ENCODE measurements at places on chromosomes 3 and 15.

GRCh38 chr3:51955893-51956770 lies 951 bp downstream of the GPR62 start:
- DNase-seq, result no peak

DNA sequence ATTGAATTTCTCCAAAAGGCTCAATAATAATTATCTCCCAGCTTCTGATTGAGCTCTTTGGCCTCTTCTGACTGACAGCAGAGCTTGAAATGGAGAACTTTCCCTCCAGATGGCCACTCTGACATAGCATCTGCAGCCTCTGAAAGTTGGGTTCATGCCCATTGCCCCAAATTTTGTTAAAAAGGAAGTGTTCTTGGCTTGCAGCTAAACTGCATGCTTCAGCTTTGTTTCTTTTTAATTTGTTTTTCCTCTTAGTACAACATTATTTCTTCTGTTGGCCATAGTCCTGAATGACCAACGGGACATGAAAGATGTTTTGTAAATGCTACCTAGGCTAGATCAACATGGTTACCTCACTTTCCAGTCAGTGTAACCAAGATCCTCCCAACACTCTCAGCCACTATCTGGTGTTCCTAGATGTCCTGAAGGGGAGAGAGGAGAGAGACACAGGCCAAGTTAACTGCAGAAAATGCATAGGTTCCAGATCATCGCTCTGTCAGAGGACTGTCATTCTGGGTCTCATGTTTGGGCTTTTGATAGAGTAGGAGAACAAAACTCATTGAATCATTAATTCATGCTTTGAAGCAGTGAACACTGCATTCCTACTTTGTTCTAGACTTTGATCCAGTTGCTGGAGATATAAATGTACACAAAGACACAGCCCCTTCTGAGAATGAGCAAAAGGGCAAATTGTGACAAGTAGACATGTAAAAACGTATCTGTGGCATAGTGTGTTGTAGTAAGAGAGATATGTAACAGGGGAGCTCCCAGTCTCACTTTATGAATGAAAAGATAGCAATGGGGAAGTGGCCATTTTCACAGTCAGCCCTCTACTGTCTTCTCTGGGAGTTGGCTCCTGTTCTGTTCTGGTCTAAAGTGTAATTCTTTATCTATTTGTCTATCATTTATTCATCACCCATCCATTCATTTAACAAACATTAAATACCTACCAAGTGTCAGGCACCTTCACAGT lies 156.2 kb downstream of the ZNF621 start:
- DNase-seq, result no peak

- no peak for DNase-seq
Measured at GRCh38 chr3:21357241-21357640, 393.8 kb downstream of the ZNF385D start.

GRCh38 chr15:39784125-39784524 lies 1.5 kb upstream of the FSIP1 start:
- DNase-seq, result no peak

- no peak for DNase-seq
Measured at GRCh38 chr15:52783929-52784798, 6.0 kb downstream of the ONECUT1 start.

DNA sequence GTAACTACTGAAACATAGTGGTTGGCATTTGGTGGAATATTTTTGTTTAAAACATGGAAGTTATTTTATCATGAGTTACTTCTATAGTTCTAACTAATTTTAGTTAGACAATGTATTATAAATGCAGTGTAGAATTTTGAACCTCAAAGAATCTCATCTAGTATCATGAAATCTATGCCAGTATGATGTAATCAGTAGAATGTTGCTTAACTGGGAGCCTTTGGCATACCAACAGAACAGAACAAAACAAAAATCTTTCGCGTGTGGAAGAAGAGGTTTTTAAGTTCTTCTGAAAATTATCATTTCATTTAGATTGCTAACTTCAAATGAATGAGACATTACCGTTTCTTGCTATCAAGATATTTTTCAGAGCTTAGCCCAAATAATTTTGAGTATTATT lies 98.4 kb upstream of the LRRFIP2 start:
- no peak for DNase-seq

GRCh38 chr3:153963012-153963411 lies 158.2 kb upstream of the ARHGEF26 start:
- no peak for DNase-seq

DNA sequence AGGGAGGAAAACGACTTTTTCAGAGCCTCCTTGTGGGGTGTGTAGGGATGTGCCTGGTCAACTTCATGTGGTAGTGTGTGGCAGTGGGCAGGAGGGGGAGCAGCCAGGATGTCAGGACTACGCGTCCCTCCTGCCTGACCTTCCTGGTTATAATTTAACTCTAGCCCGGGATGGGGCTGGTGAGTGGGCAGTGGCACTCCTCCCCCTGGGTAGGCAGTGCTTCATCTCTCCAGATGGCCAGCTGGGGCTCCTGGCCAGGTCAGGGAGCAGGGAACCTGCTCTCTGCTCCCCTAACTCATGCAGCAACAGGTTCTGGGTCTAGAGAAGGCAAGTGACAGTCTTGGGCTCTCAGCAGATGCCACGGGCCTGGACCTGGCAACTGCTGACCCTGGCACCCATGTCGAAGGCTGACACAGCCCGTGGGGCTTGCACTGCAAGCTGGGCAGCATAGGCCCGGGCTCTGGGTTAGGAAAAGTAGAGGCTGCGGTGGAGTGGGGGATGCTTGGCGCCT lies 2.6 kb downstream of the ITIH4 start:
- no peak for DNase-seq

DNA sequence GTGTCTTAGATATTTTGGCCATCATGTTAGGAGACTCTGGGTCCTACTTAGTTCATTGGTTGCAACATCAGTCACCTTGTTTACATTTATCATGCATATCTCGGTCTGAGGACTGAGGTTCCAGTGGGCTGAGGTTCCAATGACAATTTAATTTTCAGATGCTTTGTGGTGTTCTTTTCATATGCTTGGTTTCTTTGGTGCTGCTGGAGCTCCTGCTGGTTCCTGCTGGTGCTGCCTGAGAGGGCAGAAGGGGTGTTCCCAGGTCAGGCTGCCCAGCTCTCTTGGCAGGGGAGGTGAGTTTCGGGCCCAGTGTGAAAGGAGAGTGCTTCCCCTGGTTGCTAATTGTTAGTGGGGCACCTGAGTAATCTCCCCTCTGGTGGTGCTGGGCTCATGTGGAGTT lies 6.9 kb upstream of the KLHL40 start:
- no peak for DNase-seq

- DNase-seq, result no peak
Measured at GRCh38 chr3:61353382-61353781, 102.1 kb upstream of the FHIT start.

GRCh38 chr15:26771578-26772153 lies 1.2 kb downstream of the GABRB3 start:
- DNase-seq, result peak; percentile 11

DNA sequence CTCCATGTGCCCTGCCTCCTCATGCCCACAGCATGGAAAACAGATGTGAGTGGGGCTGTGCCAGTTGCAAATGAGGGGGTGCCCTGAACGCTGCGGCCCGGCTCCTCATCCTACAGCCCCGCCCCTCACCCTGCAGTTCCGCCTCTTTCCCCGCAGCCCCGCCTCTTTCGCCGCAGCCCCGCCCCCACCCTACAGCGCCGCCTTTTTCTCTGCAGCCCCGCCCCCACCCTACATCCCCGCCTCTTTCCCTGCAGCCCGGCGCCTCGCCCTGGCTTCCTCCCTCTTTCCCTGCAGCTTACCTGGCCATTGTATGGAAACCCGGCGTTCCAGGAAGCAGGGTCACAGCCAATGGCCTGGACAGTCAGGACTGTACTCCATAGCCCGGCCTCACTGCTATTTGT lies 284.9 kb downstream of the TLE3 start:
- no peak for DNase-seq

DNA sequence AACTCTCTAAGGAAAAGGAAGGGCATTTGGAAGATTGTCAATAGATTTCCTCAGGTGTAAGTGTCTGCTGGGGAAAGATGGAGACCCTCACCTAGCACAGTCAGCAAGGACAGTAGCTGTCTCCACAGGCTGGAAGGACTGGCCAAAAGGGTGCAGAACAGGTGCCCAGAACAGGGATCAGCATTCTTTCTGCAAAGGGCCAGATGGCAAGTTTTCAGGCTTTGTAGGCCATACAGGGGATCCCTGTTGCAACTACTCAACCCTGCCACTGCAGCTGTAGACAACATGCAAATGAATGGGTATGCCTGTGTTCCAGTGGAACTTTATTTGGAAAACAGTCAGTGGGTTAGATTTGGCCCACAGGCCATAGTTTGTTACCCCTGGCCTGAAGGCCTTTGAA lies 8.1 kb downstream of the AGBL1 start:
- no peak for DNase-seq

GRCh38 chr3:156473341-156473740 lies 81.6 kb downstream of the SSR3 start:
- DNase-seq, result no peak

DNA sequence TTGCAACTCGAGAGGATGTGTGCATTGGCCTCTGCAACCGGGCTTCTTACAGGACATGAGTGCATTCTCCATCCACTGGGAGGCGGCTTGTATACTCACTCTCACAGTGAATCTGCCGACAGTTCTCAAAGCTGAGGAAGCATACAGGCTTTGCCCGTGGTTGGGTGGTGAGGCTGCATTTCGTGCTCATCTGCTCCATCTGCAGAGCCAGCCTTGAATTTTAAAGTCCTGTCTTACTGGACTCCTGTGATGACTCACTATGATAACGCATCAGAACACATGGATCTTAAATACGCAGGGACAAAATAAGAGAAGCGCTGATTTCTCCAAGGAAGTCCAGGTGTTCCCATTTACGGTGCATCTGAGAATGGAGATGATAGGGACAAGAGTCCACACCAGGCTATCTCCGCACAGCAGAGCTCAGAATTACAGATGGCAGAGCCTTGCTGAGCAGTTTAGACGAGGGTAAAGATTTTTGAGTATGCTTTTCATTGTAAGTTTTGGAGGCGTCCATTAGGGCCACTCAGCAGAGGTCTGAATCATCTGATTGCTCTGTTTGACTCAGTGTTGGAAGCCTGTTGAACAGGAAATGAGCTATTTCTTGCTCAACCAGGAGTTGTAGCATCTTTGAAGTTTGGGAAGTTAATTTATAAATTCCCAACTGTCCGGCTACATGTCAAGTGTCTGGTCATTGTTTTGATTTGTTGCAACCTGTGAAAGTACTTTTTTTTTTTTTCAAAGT lies 87.1 kb downstream of the GABRG3 start:
- no peak for DNase-seq

- DNase-seq, result no peak
Measured at GRCh38 chr15:85771781-85772445, 22.8 kb downstream of the KLHL25 start.

DNA sequence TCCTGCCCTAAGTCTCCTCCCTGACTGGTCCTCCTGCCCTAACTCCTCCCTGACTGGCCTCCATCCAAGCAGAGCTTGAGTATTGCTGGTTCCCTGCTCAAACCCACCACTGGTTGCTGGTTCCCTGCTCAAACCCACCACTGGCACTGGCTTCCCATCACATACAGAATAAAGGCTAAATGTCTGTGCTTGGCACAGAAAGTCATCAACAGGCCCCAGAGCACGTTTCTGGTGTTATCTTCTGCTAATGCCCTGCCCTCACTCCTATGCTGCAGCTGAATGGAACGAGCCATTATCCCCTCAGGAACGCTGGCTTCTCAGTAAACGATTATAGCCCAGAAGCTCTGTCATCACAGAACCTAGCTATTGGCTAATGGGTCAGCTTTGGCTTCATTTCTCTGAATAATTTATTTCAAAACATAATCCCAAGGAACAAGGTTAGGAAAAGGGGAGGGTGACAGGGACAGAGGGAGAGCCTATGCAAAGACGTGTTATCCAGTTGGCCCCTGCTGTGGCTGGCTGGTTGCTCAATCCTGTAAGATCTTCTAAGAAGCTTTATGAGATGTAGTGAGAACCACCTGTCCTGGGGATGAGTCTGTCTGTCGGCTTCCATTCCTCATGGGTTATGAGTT lies 6.3 kb upstream of the MUC20 start:
- no peak for DNase-seq

GRCh38 chr3:23746441-23746840 lies 59.3 kb upstream of the UBE2E1 start:
- DNase-seq, result no peak

DNA sequence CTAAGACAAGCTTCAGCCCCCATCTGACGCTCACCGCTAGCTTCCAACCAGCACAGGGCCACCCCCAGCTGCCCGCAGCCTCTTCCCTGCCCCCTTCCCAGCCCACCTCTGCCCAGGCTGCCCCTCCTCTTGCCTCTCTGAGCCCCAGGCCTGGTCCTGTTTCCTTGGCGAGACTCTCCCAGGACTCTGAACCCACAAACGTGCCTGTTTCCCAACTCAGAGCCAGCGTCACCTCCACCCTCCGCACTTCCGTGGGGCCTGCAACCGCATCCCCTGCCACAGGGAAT lies 35.0 kb downstream of the ZXDC start:
- no peak for DNase-seq

GRCh38 chr3:88031642-88032077 lies 27.1 kb downstream of the CGGBP1 start:
- DNase-seq, result no peak

DNA sequence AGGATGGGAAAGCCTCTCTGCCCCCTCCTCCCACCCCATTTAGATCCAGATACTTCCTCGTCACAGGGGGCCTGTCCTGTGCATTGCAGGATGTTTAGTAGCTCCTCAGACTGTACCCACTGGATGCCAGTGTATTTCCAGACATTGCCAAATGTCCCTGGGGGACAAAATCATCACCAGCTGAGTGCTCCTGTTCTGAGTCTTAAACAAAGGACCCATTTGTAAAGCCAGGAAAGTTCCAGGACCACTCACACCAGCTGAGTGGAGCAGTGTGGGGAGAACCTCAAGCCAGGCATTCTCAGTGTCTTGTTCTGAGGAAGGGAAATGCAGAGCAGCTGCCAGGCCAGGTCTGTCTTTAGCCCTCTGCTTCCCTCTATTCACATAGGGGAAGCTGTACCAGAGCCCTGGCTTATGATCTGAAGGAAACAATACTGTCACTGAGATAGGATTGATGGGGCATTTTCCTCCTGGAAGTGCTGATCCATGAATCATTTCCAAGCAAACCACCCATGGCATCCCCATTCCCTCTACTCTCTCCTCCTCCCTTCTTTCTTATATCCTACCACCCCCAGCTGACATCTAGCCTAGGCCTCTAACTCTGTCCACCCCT lies 67.4 kb upstream of the MEX3B start:
- no peak for DNase-seq

- DNase-seq, result no peak
Measured at GRCh38 chr3:141597931-141598330, 111.1 kb downstream of the RASA2 start.

All from NCI-H1092 (cell line).